NCI-H1436 treated with DMSO at 0.1 percent for 48 hours (cell line): ENCODE measurements at places on chromosomes 6 and 20.

DNA sequence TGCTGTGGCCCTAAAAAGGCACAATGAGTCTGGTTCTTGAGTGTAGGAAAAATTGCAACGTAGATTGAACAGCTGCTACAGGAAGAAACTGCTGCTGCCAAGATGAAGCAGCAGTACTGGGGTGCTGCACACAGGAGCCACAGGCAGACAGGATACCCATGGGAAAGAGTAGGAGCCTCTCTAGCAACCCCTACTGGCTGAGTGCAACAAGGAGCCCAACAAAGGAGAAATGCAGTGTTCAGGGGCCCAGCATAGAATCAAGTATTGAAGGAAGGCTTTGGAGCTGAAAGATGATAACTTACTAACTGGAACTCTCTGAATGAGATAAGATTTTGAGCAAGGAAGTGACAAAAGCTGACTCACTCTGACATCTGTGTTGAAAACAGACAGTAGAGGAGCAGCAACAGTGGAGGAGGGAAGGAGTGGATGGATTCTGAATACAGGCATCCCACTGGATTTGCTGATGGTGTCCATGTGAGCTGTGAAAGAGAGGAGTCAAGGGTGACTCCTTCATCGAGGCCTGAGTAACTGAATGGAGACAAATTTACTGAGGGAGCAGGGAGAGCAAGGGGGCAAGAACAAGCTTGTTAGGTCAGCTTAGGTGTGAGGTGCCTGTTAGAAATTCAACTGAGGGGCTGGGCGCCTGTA is 534.7 kb upstream of the JARID2 start:
- no peak for DNase-seq

DNA sequence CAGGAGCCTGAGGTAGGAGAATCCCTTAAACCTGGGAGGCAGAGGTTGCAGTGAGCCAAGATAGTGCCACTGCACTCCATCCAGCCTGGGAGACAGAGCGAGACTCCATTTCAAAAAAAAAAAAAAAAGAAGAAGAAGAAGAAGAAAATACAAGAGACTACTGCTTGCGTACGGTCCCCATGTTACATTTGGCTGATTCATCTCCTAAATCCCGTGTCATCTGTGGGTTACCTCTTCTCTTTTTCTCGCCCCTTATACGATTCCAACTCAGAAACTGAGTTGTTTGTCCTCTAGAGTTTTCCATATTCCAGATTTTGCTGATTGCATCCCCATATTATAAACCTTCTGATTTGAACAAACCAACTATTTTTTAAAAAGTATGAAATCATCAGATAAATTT is 62.4 kb upstream of the NELFCD start:
- no peak for DNase-seq

GRCh38 chr20:60403105-60403741 is 445.0 kb downstream of the CDH26 start:
- DNase-seq = no peak

GRCh38 chr6:43912598-43913371 is 142.8 kb downstream of the VEGFA start:
- no peak for DNase-seq

DNA sequence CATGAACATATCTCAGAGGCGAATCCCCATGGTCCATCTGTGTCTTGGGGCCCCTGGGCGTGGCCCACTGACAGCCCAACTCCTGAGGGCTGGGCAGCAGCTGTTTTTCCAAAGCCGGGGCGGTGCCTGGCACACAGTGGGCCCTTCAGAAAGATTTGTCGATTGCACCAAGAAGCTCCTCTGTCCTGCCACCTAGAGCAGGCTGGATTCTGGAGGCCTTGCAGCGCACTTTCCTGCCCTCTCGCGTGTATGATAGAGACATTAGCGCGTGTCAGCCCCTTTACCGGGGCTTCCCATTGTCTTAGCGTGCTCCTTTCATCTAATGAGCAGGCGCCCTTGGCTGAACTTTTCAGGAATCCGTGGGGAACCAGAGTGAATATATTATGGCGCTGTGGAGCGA is 45.4 kb downstream of the CDH4 start:
- DNase-seq = no peak

DNA sequence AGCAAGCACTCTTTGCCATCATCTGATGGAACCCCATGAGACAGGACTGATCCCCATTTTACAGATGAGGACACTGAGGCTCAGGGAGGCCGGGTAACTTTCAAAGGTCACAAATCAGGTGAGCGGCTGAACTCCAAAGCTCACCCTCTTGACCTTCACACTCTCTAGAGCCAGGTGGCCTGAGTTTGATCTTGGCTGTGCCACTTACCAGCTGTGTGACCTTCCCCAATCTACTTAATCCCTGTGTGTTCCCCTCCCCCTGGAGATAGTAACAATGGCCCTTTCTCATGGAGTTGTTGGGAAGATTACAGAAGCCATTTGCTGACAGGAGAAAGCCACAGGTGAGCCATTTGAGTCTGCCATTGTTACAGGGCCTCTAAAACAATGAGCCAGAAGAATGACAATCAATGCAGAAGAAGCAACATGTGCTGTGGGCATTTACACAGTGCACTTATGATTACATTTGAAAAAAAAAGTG is 34.5 kb downstream of the BMP7 start:
- no peak for DNase-seq

GRCh38 chr6:967701-968100 is 274.8 kb upstream of the EXOC2 start:
- DNase-seq = no peak

DNA sequence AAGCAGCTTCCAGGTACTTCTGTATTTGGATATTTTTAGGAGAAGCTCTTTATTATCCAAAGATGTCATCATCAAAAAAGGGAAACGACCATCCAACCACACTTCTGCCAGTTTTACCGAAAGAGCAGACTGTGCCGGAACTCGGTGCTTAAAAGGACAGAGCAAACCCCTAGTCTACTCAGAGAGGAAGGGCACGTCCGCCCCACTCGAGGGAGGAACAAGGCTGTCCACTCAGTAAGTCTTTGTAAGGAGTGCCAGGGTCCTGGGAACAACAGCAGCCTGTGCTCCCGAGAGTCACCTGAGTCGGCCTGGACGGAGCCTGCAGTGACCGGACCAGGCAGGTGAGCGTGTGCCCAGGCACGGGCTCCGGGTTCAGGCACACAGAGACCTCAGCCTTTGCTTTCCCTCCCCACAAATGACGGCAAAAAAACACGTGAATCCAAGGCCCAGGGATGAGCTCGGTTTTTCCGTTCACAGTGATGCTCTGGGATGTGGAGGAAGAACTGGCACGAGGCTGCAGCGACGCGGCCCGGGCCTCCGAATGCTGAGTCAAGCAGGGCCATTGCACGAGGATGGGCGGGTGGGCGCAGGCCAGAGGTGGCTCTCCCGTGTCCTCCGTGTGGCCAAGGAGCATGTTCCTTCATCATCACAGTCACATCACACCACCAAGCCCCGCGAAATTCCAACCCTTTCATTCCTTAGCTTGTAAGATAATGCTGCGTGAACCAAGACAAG is 17.4 kb upstream of the SLCO4A1 start:
- DNase-seq = no peak

GRCh38 chr6:158233214-158233795 is 65.2 kb downstream of the GTF2H5 start:
- DNase-seq = no peak

DNA sequence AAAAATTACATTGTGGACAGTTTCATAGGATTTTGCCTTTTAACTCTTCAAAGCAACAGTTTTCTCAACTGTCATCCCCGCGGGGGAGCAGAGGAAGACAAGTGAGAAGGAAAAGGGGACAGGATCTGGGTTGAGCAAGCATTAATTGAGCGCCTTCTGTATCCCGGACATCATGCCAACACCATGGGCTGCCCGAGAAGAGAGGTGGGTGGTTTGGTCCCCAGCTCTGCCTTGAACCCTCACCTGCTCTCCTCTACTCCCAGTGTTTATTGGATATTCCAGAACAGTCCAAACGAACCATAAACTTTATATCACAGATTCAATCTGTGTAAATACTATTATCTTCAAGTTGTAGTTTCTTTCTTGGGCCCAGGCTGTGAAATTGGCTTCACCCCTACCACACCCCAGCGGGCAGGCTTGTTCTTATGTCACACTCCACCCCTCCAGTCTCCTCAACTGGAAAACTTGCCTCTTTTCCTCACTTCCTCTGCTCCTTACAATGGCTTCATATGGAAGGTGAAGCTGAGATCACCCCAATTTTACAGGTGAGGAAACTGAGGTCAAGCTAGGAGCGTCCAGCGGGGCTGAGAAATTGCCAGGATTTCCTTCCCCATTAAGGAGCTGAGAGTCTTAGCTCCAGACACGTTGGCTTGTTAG is 6.0 kb downstream of the PCK1 start:
- no peak for DNase-seq

GRCh38 chr20:36672991-36673390 is 27.0 kb upstream of the SLA2 start:
- DNase-seq = no peak

DNA sequence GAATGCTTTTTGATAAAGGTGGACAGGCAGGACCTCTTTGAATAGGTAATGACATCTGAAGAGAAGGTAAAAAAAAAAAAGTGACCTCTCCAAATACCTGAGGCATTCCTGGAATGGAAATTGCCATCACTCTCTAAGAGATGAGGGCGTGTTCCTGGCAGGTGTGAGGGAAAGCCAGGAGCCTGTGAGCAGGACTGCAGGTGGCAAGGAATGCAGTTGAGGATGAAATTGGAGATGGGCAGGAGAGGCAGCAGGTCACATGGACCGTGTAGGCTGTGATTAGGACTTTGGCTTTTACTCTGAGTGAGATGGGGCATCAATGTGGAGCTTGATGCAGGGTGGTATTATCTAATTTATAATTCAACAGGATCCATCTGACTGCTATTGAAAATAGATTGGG is 227.4 kb downstream of the LRFN2 start:
- DNase-seq = no peak
